Activated T-cell treated with anti-CD3 and anti-CD28 coated beads, Interleukin-2, amount 50 U/mL, for 72 hours (primary cell): ENCODE measurements at places on chromosomes 5 and 9. TPM values are rescaled to one million over a fixed set of nuclear protein-coding genes. Genes with fewer than 3 reads are reported as not detected.

- H3K36me3 ChIP-seq: no peaks in the 10 kb centered on the region
- peak overlapping the region; percentile 55 for H3K4me3 ChIP-seq
- H3K27ac ChIP-seq: peak overlapping the region; percentile 0
- H3K4me1 ChIP-seq: peaks cover 19% of the 10 kb centered on the region
Measured at GRCh38 chr9:20640331-20641187, 18.3 kb upstream of the MLLT3 start.

DNA sequence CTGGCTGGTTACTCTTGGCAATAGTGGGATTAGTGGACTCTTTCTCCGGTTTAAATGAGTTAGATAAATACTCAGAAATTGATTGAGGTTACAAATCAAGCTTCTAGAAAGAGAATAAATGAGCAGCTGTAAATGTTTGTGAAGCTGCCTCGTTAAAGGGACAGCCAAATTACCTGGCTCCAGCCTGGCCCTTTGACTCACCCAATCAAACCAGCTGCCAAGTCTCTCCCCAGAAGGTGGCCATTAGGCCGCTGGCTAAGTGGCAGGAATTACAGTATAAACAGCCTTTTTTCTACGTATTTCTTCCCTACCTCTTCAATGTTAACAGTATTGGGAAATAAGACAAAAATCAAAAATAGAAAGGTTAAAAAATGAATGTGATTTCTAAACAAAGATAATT, 46.0 kb upstream of the SRFBP1 start:
- no peaks in the 10 kb centered on the region for H3K36me3 ChIP-seq
- no peak overlapping the region for H3K4me3 ChIP-seq
- no peak overlapping the region for H3K27ac ChIP-seq
- H3K4me1 ChIP-seq: no peaks in the 10 kb centered on the region
- DNase-seq: no peak

GRCh38 chr9:121976751-121977150, 116.4 kb downstream of the TTLL11 start:
- H3K27me3 ChIP-seq: no peaks in the 10 kb centered on the region
- DNase-seq: no peak
- no peak overlapping the region for H3K4me3 ChIP-seq
- no peak overlapping the region for H3K27ac ChIP-seq
- H3K4me1 ChIP-seq: no peaks in the 10 kb centered on the region
- peaks cover 4% of the 10 kb centered on the region for H3K36me3 ChIP-seq

The RNF145 gene
- 88.7 TPM for total RNA-seq

GRCh38 chr5:98403131-98403530, 370.3 kb upstream of the RGMB start:
- H3K27me3 ChIP-seq: no peaks in the 10 kb centered on the region
- H3K36me3 ChIP-seq: no peaks in the 10 kb centered on the region
- DNase-seq: no peak
- no peaks in the 10 kb centered on the region for H3K4me1 ChIP-seq

- H3K27ac ChIP-seq: no peak overlapping the region
- no peaks in the 10 kb centered on the region for H3K27me3 ChIP-seq
- peaks cover 2% of the 10 kb centered on the region for H3K36me3 ChIP-seq
Measured at GRCh38 chr5:29277642-29278041, 1915.8 kb upstream of the CDH6 start.

- DNase-seq: no peak
- H3K27ac ChIP-seq: no peak overlapping the region
- H3K4me1 ChIP-seq: no peaks in the 10 kb centered on the region
- no peaks in the 10 kb centered on the region for H3K36me3 ChIP-seq
- no peaks in the 10 kb centered on the region for H3K27me3 ChIP-seq
Measured at GRCh38 chr5:104541141-104541785, 978.7 kb upstream of the NUDT12 start.

GRCh38 chr9:18516965-18517364, 43.0 kb downstream of the ADAMTSL1 start:
- no peak for DNase-seq
- no peak overlapping the region for H3K4me3 ChIP-seq
- H3K27ac ChIP-seq: no peak overlapping the region
- no peaks in the 10 kb centered on the region for H3K4me1 ChIP-seq

DNA sequence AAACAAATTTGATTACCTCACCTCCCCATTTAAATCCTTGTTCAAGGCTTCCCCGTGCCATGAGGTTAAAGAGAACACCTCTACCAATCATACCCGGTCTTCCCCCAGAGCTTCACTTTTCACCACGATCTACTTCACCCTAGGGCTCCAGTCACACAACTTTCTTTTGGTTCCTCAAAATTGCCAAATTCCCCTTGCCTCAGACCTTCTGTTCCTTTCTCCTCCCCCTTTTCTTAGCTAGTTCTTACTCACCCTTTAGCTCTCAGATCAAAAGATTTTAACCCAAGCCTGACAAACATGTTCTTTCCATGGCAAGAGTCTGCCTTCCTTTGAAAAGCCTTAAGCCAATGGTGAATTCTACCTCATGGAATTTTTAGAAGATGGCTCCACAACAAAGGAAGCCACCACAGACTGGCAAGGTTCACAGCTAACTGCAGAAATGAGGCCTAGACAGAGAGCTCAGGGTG, 56.7 kb downstream of the MAPKAP1 start:
- H3K27me3 ChIP-seq: no peaks in the 10 kb centered on the region
- H3K4me1 ChIP-seq: peaks cover 78% of the 10 kb centered on the region
- peak overlapping the region; percentile 66 for H3K4me3 ChIP-seq
- DNase-seq: peak; percentile 34

GRCh38 chr9:76433836-76434235, 25.1 kb upstream of the GCNT1 start:
- peak overlapping the region; percentile 72 for H3K27ac ChIP-seq
- DNase-seq: no peak
- peak overlapping the region; percentile 79 for H3K4me3 ChIP-seq
- H3K4me1 ChIP-seq: peaks cover 55% of the 10 kb centered on the region
- no peaks in the 10 kb centered on the region for H3K36me3 ChIP-seq
